IMR-90 (cell line): ENCODE measurements at places on chromosomes 12 and 14. TPM values are rescaled to one million over a fixed set of nuclear protein-coding genes. Genes with fewer than 3 reads are reported as not detected.
A peak's percentile ranks its signal among the peaks of the same experiment; 100 is the strongest.

- no peak for DNase-seq
- no peaks in the 10 kb centered on the region for H3K36me3 ChIP-seq
- H3K27ac ChIP-seq, result no peak overlapping the region
- H3K4me1 ChIP-seq, result no peaks in the 10 kb centered on the region
Observed at GRCh38 chr12:26713885-26714383, 119.1 kb downstream of the ITPR2 start.

GRCh38 chr12:40693207-40693821 is 1.1 kb downstream of the CNTN1 start:
- no peaks in the 10 kb centered on the region for H3K36me3 ChIP-seq
- no peaks in the 10 kb centered on the region for H3K4me1 ChIP-seq
- peaks cover 13% of the 10 kb centered on the region for H3K27me3 ChIP-seq
- no peak overlapping the region for H3K4me3 ChIP-seq
- no peak overlapping the region for H3K27ac ChIP-seq

DNA sequence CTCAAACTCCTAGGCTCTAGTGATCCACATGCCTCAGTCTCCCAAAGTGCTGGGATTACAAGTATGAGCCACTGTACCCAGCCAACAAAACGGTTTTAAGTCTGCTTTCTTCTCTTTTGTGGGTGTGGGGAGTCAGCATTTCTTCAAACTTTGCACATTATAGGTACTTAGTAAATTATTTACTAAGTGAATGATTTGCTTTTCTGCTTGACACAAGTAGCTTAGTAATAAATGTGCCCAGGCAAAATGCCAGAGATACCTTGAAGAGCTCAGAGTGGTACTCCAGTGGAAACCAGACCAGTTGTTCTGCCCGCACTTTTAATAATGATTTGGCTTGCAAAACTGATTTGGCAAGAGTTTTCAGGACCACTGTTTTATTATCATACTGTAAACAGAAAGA is 15.0 kb downstream of the DEPDC4 start:
- no peak for DNase-seq
- no peak overlapping the region for H3K4me3 ChIP-seq
- H3K27me3 ChIP-seq, result no peaks in the 10 kb centered on the region
- H3K4me1 ChIP-seq, result no peaks in the 10 kb centered on the region

GRCh38 chr12:52628111-52628507 is 9.8 kb upstream of the KRT73 start:
- H3K27me3 ChIP-seq, result peaks cover 8% of the 10 kb centered on the region
- H3K36me3 ChIP-seq, result no peaks in the 10 kb centered on the region
- no peaks in the 10 kb centered on the region for H3K4me1 ChIP-seq

DNA sequence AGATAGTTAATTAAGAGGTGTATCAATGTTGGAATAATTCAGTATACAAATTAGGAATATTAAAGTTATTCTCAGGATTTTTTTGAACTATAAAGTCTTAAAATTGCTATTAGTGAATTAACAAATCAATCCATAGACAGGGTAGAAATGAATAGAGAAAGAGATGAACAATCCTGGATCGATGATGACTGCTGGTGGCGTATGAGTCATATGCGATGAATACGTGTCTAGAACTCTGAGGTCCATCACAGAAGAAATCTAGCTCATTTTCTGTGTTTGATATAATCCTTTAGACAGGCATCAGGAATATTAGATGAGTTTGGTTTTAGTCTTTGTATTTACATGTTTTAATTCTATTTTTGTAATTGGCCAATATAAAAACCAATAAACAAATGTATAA is 85.4 kb upstream of the RTL1 start:
- H3K27ac ChIP-seq, result no peak overlapping the region
- peaks cover 29% of the 10 kb centered on the region for H3K36me3 ChIP-seq
- no peaks in the 10 kb centered on the region for H3K27me3 ChIP-seq
- no peaks in the 10 kb centered on the region; the same call in 1 of the 2 replicates for H3K4me1 ChIP-seq
- DNase-seq, result no peak
- no peak overlapping the region for H3K4me3 ChIP-seq

- no peak overlapping the region for H3K4me3 ChIP-seq
- no peak overlapping the region for H3K27ac ChIP-seq
- no peak for DNase-seq
- no peaks in the 10 kb centered on the region for H3K4me1 ChIP-seq
- no peaks in the 10 kb centered on the region for H3K36me3 ChIP-seq
- H3K27me3 ChIP-seq, result no peaks in the 10 kb centered on the region
Observed at GRCh38 chr14:44989497-44990440, 27.8 kb downstream of the TOGARAM1 start.

DNA sequence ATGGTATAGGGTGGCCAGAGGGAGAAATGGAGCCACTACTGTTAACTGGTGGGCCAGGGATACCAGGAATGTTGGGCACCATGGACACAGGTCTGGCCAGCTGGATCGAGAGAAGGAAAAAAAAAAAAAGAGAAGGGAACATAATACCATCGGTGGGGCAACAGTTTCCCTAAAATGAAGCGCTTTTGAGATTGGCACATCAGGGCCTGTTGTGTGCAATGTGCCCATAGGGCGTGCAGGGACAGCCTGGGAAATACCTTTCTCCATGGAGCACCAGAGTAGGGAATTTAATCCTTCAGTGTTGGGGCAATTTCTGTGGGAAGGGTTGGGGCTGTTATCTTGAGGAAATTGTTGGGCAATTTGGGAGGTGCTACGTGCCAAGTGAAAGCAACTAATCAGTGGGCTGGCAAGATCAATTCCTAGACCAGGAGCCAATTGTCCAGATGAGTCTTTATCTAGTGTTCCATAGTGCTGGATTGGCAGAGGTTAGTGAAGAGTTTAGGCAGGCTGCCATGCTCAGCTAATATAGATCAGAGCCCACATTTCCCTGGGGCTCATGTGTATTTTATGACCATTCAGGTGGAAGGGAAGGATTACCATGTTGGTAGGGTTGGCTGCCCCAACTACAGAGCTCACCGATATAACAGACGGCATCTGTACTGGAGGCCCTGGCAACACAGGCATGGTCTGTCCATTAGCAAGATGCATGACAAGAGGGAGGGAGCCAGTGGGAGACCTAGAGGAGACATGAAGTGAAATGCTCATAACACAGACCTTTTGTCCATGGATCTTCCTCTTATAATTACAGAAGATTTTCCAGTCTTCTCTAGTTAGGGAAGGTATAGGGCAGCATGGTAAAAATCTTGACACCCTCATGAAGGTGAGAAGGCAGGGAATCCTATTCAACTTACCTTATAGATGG is 25.5 kb upstream of the NPFF start:
- no peak for DNase-seq
- H3K27ac ChIP-seq, result no peak overlapping the region
- H3K4me1 ChIP-seq, result peaks cover 1% of the 10 kb centered on the region; the same call in 1 of the 2 replicates
- H3K4me3 ChIP-seq, result no peak overlapping the region

- H3K36me3 ChIP-seq, result no peaks in the 10 kb centered on the region
- H3K27me3 ChIP-seq, result no peaks in the 10 kb centered on the region
- no peak for DNase-seq
- H3K27ac ChIP-seq, result no peak overlapping the region
- no peaks in the 10 kb centered on the region for H3K4me1 ChIP-seq
Observed at GRCh38 chr12:101616027-101616494, 21.3 kb downstream of the MYBPC1 start.

GRCh38 chr14:32808644-32809043 is 130.0 kb upstream of the NPAS3 start:
- H3K27ac ChIP-seq, result no peak overlapping the region
- H3K4me3 ChIP-seq, result no peak overlapping the region
- no peak for DNase-seq
- H3K4me1 ChIP-seq, result no peaks in the 10 kb centered on the region
- no peaks in the 10 kb centered on the region; the same call in 1 of the 2 replicates for H3K27me3 ChIP-seq

- no peaks in the 10 kb centered on the region for H3K27me3 ChIP-seq
- H3K4me3 ChIP-seq, result no peak overlapping the region
- no peaks in the 10 kb centered on the region for H3K36me3 ChIP-seq
Observed at GRCh38 chr14:90625445-90625844, 190.8 kb downstream of the TTC7B start.

- peak; percentile 59 for DNase-seq
- H3K4me1 ChIP-seq, result no peaks in the 10 kb centered on the region
- H3K27me3 ChIP-seq, result no peaks in the 10 kb centered on the region
- H3K36me3 ChIP-seq, result no peaks in the 10 kb centered on the region
Observed at GRCh38 chr12:71415336-71416231, 24.0 kb upstream of the LGR5 start.

- H3K27me3 ChIP-seq, result no peaks in the 10 kb centered on the region
- peaks cover 16% of the 10 kb centered on the region for H3K4me1 ChIP-seq
- H3K4me3 ChIP-seq, result no peak overlapping the region
- no peak for DNase-seq
- H3K27ac ChIP-seq, result peak overlapping the region; percentile 31; the same call in 1 of the 2 replicates
- H3K36me3 ChIP-seq, result no peaks in the 10 kb centered on the region
Observed at GRCh38 chr14:70904373-70904772, 2.9 kb upstream of the PCNX1 start.

- DNase-seq, result peak; percentile 5
- H3K27me3 ChIP-seq, result no peaks in the 10 kb centered on the region
- peak overlapping the region; percentile 79 for H3K27ac ChIP-seq
- H3K36me3 ChIP-seq, result no peaks in the 10 kb centered on the region
Observed at GRCh38 chr12:19574601-19575000, 135.3 kb downstream of the AEBP2 start.

DNA sequence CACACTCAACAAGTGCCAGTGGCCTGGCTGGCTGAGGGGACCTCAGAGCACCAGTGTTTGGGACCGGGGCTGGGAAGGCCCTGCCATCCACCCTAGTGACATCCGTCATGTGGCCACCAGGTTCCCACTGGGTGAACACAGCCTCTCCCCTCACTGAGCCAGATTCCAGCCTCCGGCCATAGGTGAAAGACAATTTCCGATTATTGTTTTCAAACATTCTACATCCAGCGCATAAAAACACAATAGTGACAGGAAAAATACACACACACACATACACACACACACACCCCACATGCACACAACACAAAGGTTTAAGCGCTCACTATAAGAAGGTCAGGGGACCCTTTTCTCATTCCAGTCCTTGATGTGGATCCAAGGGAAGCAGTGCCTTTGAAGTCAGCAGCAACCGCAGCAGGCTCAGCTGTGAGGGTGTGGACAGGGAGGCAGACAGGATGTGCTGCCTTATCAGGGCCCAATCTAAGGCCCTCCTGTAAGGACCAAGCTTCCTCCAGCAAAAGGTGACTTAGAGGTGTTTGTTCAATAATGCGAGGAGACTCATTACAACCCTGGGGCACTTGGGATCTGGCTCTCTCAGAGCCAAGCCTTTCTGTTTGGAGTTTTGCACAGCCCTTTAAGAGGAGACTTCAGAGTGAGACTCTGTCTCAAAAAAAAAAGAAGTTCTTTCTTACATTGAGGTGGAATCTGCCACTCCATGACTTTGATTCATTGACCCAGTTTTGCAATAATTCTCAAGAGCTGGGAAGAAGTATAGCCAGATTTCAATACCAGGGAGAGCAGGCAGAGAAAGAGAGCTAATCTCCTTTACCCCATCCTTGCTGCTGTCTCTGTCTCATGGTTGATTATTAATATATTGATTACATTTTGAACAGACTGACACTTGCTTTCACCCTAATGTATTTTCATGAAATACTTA is 227.8 kb downstream of the ZFP36L1 start:
- H3K36me3 ChIP-seq, result no peaks in the 10 kb centered on the region
- peaks cover 11% of the 10 kb centered on the region for H3K4me1 ChIP-seq
- H3K4me3 ChIP-seq, result no peak overlapping the region

GRCh38 chr12:111444925-111445725 is 39.4 kb downstream of the SH2B3 start:
- H3K4me1 ChIP-seq, result peaks cover 16% of the 10 kb centered on the region
- no peak for DNase-seq
- no peak overlapping the region for H3K4me3 ChIP-seq

GRCh38 chr12:80509781-80510556 is 65.9 kb downstream of the PTPRQ start:
- H3K4me3 ChIP-seq, result no peak overlapping the region
- H3K27ac ChIP-seq, result peak overlapping the region; percentile 49; the same call in 1 of the 2 replicates
- DNase-seq, result peak; percentile 87
- no peaks in the 10 kb centered on the region for H3K27me3 ChIP-seq
- H3K36me3 ChIP-seq, result no peaks in the 10 kb centered on the region

DNA sequence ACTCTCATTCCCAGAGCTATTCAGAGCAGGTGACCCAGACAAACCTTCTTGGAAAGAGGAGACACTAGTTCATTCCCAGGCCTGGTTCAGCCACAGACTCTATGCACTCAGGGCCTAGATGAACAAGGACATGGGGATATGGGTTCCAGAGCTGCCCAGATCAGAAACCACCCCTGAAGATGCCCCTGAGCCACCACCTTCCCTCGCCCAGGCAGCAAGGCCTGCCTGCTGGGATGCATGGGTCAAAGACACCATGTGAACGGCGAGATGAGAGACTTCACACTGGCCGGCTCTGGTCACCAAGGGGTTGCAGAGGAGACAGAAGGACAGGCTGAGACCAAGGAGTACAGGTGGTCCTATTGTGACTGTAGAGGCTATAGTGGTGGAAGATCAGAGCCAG is 4.1 kb downstream of the SERPINA12 start:
- H3K27me3 ChIP-seq, result no peaks in the 10 kb centered on the region
- H3K36me3 ChIP-seq, result no peaks in the 10 kb centered on the region
- H3K27ac ChIP-seq, result no peak overlapping the region
- no peak overlapping the region for H3K4me3 ChIP-seq
- no peak for DNase-seq
- H3K4me1 ChIP-seq, result no peaks in the 10 kb centered on the region

The OAS1 gene
- not detected in 2 replicates for total RNA-seq

The CDKL1 gene
- 3.8 and 7.2 TPM in 2 replicates for total RNA-seq

The SRRM4 gene
- total RNA-seq, result not detected in 2 replicates

The AQP5 gene
- not detected in 2 replicates for total RNA-seq
